Activated gamma-delta T cell treated with anti-CD3 and anti-CD28 coated beads, Interleukin-2, amount 50 U/mL, for 16 hours (primary cell): ENCODE measurements at places on chromosomes 12 and 14.

- DNase-seq, result no peak
Measured at GRCh38 chr14:89757313-89757939, 197.1 kb downstream of the EFCAB11 start.

GRCh38 chr12:11749943-11750690, 100.6 kb downstream of the ETV6 start:
- no peak for DNase-seq

- no peak for DNase-seq
Measured at GRCh38 chr12:29145372-29146170, 3.5 kb upstream of the FAR2 start.

DNA sequence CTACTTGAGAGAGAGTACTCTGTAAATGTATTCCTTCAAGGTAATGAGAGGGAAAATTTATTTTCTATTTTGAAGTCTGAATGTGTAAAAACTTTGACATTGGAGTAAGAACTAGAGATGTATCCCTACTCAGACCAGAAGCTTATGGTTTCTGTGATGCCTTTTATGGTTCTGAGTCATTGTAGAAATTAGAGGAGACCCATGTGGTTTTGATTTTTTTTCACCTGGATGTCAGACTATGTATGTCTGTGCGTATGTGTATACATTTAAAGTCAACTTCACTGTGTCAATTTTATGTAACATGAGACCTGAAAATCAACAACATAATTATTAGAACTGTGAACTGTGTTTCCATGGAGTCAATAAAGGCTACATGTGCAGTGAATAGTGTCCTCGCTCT, 302.0 kb downstream of the TRHDE start:
- DNase-seq, result no peak

GRCh38 chr14:41586237-41586636, 20.4 kb upstream of the LRFN5 start:
- no peak for DNase-seq

DNA sequence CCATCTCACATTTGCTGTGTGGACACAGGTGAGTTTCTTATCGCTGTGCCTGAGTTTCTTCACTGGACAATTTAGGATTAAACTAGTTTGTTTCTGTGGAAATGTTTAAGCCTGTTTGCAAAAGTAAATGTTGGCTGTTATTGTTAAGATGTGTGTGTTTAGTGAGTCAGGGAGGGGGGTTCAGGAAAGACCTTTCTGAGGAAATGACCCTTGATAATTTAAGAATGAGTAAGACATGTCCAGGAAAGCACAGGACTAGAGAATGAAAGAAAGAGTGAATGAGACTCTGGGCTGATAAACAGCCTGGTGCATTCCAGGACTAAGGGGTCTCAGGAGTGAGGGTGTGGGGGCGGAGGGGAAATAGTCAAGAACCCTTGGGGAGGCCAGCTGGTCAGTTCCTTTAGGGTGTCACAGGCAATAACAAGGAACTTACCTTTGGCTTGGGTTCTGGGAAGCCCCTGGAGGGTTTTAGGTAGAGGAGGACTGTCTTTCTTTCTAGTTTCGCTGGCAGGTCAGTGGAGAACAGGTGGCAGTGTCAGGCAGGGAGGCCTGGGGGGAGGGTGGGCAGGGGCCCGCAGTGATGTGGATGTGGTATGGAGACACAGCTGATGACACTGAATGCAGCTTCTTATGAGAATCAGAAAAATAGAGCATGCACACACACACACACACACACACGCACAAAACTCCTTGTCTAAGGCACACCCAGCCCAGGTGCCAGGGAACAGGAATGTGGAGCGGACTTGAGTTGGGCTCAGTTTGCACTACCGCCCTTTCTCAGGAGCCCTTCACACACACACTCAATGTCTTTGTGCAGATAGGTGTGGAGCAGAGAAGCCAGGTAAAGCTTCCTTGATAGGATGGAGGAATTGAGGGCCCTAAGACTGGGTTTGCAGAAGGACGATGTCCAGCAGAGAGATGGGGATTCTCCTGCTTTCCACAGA, 1005.5 kb downstream of the VRK1 start:
- no peak for DNase-seq

GRCh38 chr12:113059071-113059595, 2.6 kb downstream of the DTX1 start:
- no peak for DNase-seq

GRCh38 chr12:107102294-107102693, 8.9 kb upstream of the CRY1 start:
- DNase-seq, result no peak

GRCh38 chr14:53106768-53107167, 46.4 kb downstream of the DDHD1 start:
- no peak for DNase-seq

- DNase-seq, result no peak
Measured at GRCh38 chr12:118033323-118033722, 16.8 kb downstream of the RFC5 start.
